ENCODE measurements at places on chromosomes 5 and 9.

DNA sequence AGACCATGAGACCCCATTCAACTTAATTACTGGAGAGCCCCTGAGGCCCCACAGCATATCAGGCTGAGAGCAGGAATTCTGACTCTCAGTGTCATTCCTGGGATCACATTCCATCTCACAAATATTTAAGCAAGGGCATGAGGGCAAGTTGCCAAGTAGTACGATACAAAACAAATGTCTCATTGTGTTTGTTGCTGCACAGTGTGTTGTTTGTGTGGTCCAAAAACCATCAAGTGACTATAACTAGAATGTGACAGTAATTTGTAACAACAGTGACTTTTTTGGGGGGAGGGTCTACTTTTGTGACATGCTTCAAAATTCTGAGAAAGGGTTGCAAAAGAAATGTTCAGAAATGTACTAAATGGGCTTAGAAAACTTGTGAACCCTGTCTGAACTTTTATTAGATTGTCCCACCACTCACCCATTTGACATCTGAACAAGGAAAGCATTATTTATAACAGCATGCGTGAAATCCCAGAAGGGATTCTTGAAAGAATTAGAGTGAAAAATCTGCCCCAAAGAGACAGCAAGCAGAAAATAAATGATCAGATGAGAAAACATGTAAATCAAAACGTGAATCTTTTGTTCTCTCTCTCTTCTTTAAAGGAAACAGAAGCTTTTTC lies 347.0 kb downstream of the NTRK2 start:
- DNase-seq, result no peak

GRCh38 chr5:151239237-151239861 lies 13.6 kb upstream of the GM2A start:
- no peak for DNase-seq

DNA sequence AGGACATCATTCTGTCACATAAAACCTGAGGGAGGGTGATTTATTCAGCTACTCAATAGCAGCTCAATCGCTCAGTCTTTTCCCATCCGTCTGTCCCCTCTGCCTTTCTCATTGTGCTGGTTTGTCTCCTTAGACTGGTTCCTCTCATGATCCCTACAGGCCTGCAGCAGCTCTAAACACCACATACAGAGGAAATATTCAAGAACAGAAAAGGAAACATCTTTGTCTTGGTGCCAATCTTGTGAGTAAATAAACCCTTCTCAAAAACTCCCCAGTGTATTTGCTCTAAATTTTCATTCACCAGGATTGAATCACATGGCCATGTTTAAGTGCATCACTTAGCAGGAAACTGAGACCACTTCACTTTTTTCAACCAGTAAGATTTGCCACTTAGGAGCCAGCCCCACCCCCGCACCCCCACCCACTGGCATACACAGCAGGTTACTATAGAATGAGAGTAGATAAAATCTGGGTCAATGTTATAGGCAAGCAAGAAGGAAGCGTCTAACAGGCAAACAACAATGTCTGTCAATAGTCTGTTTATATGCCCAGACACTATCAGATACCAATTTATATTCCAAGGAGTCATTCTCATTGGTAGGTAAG lies 895.5 kb upstream of the DMAC1 start:
- DNase-seq, result no peak

GRCh38 chr5:67435032-67435431 lies 238.4 kb upstream of the CD180 start:
- no peak for DNase-seq

GRCh38 chr5:87116825-87117512 lies 150.7 kb upstream of the RASA1 start:
- no peak for DNase-seq

DNA sequence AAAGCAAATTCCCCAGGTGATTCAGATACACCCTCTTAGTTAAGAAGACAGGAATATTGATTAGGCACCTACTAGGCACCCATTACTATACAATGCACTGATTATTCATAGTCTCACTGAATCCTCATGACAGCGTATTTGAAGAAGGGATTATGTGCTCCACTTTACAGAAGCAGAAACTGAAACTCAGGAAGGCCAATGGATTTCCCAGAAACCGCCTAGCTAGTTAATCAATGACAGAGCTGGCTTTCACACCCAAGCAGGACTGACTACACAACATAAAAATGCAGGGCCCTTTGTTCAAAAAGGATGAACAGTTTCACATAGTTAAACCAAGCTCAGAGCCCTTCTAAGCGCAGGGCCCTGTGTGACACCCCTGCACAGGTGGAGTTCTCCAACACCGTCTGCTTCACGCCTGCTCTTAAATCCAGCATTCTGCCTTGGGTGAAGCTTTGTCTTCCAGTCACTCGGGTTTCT lies 117.3 kb downstream of the TTLL11 start:
- DNase-seq, result no peak

DNA sequence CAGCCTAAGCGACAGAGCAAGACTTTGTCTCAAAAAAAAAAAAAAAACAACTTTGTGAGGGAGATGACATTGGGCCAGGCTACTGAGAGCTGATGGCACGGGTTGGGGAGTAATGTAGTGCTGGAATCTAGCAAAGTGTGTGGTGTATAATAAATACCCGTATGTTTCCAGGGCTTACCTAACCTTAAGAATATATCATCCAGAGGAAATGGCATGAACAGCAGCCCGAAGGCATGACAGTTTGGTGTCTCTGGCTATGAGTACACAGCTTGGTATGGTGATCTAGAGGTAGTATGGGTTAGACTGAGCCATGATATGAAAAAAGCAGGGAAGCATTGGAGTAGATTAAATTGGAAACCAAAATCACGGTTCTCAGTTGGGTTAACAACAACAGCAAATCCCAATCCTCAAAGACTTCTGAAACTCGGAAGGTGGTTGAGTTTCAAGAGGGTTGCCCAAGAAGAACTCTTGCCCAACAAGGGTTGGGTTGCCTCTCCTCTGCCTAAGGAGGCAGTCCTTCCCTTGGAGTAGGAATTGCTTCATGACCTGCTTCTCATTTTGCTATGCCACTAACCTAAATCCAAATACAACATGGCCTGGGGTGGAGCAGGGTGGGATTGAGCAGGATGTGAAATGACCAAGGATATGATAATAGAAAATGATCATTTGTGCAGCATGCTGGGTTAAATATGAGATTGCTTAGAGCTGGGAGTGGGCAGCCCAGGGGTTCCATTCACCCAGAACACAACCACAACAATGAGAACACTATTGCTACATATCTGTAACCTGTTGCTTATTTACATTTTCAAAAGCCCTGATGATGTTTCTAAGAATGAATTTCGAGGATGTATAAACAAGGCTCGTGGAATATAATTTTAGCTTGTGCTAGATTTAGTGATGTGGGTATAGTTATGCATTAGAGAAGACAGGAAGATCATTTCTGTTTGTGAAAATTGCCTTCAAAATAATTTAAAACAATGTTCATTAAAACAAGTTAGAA lies 64.6 kb upstream of the ZFR start:
- DNase-seq, result no peak

DNA sequence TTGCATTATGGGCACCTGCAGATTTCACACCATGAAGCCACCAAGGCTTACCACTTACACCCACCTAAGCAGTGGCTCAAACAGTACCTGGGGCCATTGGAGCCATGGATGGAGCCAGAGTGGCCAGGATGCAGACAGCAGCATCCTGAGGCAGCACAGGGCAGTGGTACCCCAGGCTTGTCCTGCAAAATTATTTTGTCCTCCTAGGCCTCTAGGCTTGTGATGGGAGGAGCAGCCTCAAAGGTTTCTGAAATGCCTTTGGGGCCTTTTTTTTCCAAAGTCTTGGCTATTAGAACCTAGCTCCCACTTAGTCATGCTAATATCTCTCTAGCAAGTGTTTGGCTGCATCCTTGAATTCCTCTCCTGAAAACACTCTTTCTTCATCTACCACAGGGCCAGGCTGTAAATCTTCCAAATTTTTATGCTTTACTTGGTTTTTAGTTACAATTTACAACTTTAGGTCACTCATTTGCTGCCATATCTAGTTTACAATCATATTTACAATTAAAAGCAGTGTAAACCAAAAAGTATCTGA lies 15.7 kb downstream of the TMC1 start:
- no peak for DNase-seq

DNA sequence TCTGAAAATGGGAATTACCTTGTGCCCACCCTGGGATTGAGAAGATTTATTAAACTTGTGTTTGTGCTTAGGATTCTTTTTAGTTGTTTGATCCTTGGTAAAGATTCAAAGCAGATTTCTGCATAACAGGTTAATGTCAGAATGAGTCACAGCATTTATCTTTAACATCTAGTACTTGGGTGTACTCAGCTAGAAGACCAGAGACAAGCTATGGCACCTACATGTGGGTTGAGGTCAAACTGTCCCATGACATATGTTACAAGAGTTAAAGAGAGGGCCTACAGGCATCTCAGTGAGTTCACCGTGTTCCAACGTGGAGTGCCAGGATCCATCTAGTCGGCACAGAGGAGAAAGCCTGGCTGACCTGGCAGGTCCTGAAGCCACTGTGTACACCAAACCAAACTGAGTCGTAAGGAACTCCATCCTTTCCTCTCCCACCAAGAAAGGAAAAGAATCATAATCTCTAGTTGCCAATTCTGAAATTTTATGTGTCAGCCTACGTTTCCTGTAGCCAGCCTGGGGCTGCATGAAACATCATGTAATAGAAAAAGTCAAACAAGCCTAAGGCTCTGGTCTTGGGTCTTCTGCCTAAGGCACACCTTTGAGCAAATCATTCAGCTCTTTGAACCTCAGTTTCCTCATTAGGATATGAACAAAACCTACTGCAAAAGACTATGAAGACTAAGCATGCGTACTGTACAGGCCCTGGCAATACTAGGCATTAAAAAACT lies 73.7 kb downstream of the RCL1 start:
- no peak for DNase-seq

DNA sequence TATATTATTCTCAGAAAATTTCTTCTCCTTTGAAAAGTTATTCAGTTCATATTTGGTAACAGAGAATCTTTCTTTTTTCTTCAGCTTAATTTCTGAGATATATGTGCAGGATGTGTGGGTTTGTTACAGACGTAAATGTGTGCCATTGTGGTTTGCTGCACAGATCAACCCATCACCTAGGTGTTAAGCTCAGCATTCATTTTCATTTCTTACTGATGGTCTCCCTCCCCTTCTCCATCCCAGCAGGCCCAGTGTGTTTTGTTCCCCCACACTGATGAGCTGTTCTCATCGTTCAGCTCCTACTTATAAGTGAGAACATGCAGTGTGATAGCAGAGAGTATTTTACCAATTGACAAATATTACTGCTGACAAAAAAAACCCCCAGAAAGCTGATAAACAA lies 330.0 kb upstream of the CHD1 start:
- no peak for DNase-seq

DNA sequence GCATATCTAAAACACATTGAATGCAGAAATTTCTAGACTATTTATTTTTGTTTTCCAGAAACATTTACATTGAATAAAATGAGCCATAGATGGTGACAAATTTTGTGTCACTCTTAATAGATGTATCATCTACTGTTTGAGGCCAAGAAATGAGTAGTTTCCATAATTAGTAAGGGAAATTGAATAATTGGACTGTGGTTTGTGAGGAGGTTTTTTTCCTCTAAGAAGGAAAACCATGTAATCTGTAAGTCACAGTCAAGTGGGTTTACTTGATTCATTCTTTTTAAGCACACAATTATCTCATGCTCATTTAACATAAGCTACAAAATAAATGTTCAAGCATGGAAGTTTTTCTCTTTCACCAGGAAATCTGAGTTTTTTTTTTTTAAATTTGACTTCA lies 876.4 kb downstream of the NR2F1-AS1 start:
- DNase-seq, result no peak

DNA sequence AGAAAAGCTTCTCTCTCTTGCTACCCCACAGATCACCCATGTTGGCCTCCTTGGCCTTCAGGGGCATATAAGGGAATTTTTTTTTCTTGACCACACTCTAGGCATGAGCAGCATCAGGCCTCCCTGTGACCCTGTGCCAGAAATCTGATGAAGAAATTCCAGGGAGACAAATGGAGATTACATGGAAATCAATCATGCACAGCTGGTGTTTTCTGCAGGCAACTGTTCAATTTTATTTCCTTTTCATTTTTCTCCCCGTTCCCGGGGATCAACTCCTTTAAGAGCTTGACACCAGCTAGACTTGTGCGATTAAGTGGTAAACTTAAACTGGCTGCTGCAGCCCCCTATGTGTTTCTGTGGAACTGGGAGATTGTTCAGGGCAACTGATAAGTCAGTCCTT lies 59.3 kb downstream of the GALNT10 start:
- no peak for DNase-seq

GRCh38 chr5:88732181-88732633 lies 150.8 kb downstream of the MEF2C start:
- no peak for DNase-seq

DNA sequence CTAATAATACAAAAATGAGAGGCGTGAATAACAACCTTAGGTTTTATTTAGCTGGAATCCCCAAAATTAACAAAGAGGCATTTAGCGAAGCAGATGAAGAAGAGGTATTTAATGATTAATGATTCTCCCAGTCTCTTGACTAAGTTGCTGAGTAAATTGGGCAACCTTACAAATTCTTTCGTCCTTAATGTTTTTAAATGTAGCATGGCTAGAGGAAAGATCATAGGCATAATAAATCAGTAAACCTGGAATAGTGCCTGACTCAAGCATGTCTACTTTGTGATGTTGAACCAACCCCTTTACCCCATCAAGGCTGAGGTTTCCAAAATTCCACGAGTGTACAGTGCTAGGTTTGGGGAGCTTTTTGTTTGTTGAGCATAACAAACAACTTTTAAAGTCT lies 7.9 kb downstream of the BHMT start:
- no peak for DNase-seq

- no peak for DNase-seq
Measured at GRCh38 chr5:96374653-96375052, 58.4 kb downstream of the PCSK1 start.

GRCh38 chr9:14616188-14616982 lies 76.8 kb downstream of the ZDHHC21 start:
- no peak for DNase-seq

DNA sequence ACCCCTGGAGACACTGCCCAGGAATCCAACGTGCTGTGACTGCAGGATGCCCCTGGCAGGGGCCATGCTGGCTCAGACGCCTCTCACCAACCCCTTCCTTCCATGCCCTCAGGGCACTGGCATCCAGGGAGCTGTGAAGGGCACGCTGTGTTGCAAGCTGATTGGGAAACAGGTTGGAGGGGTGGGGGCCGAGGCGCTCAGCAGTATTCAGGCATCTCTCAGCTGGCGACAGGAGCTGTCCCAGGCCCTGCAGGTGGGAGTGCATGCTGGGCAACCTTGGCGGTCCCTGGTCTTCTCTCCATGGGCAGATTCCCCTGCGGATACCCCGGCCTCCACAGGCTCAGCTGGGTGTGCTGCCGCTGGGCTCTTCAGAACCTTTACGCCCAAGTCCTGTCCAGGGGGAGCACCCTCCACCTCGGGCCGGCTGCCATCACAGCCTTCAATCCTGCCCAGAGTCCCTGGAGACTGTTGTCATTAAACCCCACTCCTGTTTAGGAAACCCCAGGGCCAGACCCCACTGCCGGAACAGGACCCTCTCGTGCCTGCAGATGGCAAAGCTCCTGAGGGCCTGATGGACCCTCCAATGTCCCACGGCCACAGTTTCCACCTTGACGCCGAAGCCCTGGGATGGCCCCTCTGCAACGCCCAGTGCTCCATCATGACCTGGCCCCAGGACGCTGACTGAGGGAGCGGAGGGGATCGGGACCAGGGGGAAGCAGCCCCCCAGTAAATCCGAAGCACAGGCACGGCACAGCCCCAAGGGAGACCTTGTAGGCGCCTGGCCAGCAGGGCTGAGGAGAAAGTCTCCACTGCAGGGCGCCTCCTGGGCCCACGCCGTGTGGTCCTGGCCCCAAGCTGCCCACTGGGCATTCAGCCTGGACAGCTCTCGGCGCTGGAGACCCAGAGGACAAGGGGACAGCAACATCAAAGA lies 9.3 kb downstream of the TPPP start:
- no peak for DNase-seq
